ENCODE measurements at places on chromosomes 2 and 18.

GRCh38 chr2:218465987-218466633 lies 47.2 kb downstream of the VIL1 start:
- DNase-seq: no peak

GRCh38 chr18:79528316-79528695 lies 132.6 kb downstream of the NFATC1 start:
- DNase-seq: no peak

DNA sequence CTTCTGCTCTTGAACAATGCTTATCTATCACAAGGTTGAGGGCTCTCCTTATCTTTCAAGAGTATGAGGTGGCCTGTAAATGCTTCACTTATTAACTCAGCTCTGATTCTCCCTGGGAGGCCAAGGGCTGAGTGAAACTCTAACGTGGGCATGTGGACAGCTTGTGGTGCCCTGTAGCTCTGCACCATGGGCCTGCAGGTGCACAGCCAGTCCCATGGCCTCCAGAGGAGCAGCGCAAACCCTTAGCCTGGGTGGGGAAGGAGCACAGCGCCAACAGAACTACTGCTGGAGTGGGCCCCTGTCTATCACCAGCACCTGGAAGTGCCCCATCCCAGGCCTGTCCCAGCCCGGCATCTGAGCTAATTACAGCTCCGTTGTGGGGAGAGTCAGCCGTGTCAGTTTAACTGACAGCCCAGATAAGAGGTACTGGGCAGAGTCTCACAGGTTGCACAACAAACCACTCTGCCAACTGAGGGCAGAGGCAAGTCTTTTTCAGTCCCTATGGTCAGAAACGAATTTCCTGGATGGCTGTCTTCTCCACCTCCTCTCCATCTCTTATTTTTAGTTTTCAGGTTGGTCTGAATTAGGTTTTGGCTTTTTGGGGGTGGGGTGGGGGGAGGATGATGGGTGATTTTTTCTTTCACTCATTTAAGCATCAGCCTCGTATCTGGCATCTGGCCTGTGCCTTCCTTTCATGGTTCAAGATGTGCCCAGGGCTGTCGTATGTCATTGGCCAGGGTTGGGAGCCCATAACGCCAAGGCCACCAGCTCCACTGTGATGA lies 219.5 kb downstream of the BCL2 start:
- no peak for DNase-seq

DNA sequence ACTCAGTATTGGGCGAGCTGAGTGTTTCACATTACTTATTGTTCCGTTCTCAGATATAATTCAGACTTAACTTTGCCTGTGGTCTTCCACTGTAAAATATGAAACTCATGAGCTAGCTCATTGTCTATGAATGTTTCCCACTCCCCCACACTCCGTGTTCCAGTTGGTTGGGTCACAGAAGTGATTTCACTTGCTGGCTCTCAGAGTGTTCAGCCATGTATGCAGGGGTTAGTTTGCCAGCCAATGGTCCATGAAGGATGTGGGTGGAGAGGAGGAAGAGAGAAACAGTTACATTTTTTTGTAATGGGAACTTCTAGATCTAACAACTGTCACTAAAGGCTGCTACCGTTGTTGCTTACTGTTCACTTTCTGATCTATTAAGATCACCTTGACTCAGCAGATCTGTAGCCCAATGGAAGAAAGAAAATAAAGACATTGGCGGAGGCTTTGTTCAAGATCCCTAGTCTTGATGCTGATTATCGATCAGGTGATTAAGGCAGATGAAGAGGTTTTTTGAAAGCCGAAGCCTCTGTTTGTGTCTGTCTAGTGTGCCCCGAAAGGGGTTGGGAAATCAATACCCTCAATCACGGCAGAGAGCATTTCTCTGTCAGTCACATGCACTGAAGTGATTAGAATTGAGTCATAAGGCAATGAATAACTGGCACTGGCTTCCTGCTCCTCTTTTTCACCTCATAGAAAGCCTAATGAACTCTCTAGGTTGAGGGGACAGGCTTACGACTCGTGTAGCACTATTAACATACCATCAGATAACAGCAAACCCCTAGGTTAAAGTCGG lies 279.7 kb upstream of the FIGN start:
- no peak for DNase-seq

DNA sequence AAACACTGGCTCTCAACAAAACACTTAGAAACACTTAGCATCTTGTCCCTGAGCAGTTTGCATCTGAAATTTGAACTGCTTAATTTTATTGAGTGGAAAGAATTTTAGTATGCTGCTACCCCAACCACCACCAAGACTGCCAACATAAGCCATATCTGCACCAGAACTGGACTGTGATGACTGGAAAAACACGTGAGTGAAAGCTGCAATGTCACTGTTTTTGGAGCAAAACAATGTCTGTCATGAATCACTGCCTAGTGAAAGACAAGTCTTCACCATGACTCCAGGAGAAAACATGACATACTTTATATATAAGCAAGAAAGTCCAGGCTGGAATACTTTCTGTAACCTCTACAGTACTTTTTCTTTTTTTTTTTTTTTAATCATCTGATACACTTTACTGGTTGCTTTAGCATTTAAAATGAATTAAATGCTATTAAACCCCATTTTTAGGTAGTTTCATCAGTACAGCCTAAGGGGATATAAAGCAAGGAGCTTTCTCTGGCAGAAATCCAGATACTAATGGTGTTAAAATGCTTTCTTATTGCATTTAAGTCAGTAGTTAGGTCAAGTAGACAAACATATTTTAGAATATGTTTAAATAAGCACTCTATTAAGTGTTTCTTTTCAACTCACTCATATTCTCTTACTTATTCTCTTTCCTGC lies 2129.4 kb upstream of the PIK3C3 start:
- DNase-seq: no peak

DNA sequence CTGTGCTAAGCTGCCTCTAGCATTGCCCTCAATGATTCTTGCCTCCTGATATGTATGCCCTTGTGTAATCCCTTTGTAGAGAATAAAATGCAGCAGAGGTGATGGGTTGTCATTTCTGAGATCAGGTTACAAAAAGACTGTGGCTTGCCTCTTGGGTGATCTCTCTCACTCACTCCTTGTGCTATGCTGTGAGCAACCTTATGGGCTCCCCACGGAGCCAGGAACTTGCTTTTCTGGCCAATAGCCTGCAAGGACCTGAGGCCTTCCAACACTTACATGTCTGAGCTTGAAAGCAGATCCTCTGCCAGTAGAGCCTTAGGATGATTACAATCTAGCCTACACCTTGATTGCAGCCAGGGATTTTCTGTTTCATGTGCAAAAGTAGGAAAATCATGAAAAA lies 123.1 kb upstream of the XIRP2 start:
- DNase-seq: no peak

GRCh38 chr2:12513339-12513738 lies 203.4 kb upstream of the TRIB2 start:
- no peak for DNase-seq

- DNase-seq: no peak
Measured at GRCh38 chr2:177466337-177467195, 74.0 kb downstream of the AGPS start.

DNA sequence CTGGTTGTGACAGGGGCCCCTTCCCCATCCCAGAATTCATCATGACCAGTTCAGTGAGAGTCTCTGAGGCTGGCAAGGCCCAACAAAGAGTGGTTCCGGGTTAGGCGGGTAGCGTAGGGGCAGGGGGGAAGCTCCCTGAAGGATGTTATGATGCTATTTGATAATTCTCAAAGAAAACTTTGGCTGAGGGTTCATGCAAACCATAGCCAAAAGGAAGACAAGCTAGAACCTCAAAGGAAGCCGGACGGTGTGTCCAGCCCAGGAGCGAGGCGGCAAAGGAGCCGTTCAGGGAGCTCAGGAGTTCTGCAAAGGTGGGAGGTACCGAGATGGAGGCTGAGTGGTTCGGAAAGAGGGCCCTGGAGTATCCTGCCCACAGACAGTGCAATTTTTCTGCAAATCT lies 226.8 kb upstream of the RAB6C start:
- no peak for DNase-seq

DNA sequence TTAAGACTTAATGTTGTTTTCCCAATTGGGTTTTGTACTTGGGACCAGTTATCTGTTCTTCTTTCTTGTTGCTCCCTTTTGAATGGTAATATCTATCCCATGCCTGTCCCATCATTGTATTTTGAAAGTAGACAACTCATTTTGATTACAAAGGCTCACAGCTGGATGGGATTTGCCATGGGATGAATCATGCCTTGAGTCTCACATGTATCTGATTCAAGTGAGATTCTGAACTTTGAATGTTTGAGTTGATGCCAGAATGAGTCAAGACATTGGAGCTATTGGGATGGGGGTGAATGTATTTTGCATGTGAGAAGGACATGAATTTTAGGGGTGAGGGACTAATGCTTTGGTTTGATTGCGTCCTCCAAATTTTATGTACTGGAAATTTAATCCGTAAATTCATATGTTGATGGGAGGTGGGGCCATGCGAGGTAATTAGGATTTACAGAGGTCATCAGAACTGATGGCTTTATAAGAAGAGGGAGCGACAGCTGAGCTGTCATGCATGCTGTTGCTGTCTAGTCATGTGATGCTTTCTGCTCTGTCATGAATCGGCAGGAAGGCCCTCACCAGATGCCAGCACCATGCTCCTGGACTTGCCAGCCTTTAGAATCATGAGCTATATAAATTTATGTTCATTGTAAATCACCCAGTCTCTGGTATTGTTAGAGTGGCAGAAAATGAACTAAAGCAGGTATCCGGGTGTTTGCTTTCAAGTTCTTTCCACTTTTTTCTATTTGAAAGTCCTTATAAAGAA lies 741.3 kb upstream of the RAB6C start:
- DNase-seq: no peak

DNA sequence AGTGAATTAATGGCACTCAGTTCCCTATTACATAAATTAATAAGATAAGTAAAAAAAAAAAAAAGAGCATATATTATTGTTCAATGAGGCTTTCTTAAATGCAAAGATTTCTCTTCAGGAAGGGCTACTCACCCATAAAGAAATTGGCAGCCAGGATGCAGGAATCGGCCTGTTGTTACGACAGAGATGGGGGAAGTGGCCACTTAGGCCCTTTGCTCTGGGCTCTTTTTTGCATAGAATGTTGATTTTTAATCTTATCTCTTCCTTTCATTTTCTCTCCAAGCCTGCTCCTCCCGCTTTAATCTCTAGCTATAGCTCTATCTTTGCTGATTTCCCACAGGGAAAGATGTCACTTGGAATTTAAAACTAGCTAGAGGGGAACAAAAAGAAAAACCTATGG lies 391.8 kb upstream of the CRIM1 start:
- DNase-seq: no peak

- DNase-seq: no peak
Measured at GRCh38 chr2:73970850-73971471, 13.7 kb upstream of the TET3 start.

GRCh38 chr18:46211816-46212215 lies 107.6 kb downstream of the HAUS1 start:
- DNase-seq: peak; percentile 61

DNA sequence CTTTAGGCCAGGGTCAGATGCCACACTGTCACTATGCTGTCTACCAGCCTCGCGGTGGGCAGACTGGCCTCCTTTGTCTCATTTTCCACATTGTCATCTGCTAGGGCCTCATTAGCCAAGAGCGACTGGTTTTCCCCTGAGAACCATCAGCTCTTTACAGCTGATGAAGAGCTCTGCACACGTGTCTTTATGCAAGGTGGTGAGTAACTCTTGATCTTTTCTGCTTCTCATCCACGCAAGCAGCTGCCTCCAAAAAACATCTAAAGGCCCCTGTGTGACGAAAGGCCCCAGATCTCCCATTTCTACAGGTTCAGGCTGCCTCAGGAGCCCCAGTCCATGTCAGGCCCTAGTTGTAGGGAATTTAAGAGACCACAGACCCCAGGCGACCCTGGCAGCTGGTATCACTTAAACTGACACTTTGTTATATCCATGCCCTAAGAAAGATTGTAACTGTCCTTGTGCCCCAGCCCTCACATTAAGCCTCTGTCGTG lies 52.9 kb downstream of the DPYSL5 start:
- no peak for DNase-seq

DNA sequence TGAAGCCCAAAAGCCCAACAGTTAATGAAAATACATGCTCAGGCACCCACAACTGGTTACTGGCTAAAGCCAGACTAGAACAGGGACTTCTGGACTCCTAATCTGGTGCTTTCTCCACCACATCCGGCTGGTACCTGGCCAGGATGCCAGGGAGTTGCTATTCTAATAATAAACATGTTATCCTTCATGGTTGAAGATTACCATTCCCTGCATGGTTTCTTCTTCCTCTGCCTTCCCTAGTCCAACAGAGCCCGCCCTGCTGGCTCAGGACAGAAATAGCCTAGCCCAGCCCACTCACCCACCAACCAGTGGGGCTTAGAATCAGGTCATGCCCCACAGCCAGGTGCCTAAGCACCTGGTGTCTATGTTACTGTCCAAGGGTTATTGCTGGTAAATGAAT lies 184.2 kb downstream of the TMEM247 start:
- no peak for DNase-seq

DNA sequence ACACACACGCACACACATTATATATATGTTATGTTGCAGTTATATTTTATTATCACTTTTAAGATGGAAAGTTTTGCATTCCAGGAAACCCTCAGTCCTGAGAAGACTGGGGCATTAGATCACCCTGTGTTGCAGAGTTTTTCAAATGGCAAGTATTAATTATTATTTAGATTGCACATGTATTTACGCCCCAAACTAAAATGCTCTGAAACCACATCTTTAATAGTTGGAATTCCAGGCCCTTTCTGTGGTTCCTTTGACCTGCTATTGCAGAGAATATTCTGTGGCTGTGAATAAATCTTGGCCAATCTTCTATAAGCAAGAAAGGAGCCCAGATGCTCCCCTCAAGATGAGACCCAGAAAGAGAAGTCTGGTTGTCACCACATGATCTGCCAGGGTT lies 427.0 kb upstream of the TNP1 start:
- DNase-seq: no peak

- DNase-seq: no peak
Measured at GRCh38 chr2:74873678-74874640, 40.0 kb downstream of the HK2 start.

- DNase-seq: no peak
Measured at GRCh38 chr2:111688482-111688881, 195.5 kb downstream of the ANAPC1 start.

All from activated CD4-positive, alpha-beta T cell treated with anti-CD3 and anti-CD28 coated beads, Interleukin-2, Interleukin-4, amounts not matched to agents 100 ng/mL and 50 ng/mL, durations not matched to agents 16 hours and 8 hours (primary cell).